ENCODE measurements at places on chromosomes 1 and 21. TPM values are rescaled to one million over a fixed set of nuclear protein-coding genes. Genes with fewer than 3 reads are reported as not detected.

GRCh38 chr1:26290882-26291261 is 11.0 kb downstream of the SH3BGRL3 start:
- H3K27ac ChIP-seq: peak overlapping the region; percentile 84
- no peak for DNase-seq
- peaks cover 3% of the 10 kb centered on the region for H3K36me3 ChIP-seq
- no peaks in the 10 kb centered on the region for H3K27me3 ChIP-seq

DNA sequence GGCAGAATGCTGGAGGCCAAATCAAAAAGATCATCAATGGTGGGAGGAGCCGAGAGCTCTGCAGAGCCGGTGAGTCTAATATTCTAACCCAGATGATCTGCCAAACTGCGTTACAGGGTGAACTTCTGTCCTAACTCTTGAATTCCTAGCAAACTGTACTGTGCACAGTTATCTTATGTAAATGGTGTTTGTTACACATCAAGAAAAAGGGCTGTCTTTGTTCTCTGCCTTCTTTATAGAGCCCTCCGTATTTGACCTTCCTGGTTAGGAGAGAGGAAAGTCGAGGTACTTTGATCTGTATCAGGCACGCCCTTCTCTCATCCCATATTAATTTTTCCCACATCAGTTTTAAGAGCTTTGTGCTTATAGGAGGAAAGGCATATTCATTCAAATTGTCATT is 37.6 kb downstream of the MT1HL1 start:
- no peaks in the 10 kb centered on the region for H3K36me3 ChIP-seq
- no peak for DNase-seq
- H3K27ac ChIP-seq: no peak overlapping the region
- no peaks in the 10 kb centered on the region for H3K4me1 ChIP-seq
- H3K27me3 ChIP-seq: no peaks in the 10 kb centered on the region
- no peak overlapping the region for H3K4me3 ChIP-seq

KRTAP21-2 gene
- total RNA-seq: not detected

DNA sequence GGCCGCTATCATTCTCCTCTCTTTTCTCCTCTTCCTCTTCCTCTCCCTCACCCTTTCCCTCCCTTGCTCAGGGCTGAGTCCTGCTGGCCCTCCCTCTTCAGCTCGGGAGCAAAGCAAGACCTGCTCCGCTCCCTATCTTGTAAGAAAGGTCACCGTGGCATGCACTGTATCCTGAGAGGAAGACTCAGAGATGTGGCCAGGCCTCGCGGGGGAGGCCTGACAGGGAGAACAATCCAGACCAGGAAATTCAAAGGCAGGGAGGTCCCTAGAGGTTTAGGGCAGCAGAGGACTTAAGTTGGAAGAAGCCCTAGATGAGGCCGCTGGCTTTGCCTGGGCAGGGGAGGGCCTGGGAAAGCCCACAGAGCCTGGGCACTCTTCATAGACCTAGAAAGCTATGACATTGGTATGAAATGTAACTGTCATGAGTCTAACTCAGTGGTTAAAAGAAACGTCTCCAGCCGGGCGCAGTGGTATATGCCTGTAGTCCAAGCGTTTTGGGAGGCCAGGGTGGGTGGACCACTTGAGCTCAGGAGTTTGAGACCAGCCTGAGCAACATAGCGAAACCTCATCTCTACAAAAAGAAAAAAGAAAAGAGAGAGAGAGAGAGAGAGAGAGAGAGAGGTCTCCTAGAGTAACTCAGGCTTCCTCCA is 14.6 kb upstream of the PTAFR start:
- H3K27ac ChIP-seq: no peak overlapping the region
- H3K4me3 ChIP-seq: no peak overlapping the region
- H3K36me3 ChIP-seq: no peaks in the 10 kb centered on the region

- H3K4me1 ChIP-seq: no peaks in the 10 kb centered on the region
- no peak overlapping the region for H3K27ac ChIP-seq
- H3K4me3 ChIP-seq: no peak overlapping the region
Observed at GRCh38 chr1:7108251-7108650, 323.0 kb downstream of the CAMTA1 start.

GRCh38 chr21:35637431-35637830 is 422.9 kb downstream of the SETD4 start:
- no peaks in the 10 kb centered on the region for H3K27me3 ChIP-seq
- H3K27ac ChIP-seq: no peak overlapping the region
- no peaks in the 10 kb centered on the region for H3K4me1 ChIP-seq
- no peaks in the 10 kb centered on the region for H3K36me3 ChIP-seq
- no peak overlapping the region for H3K4me3 ChIP-seq

MFAP2 gene
- total RNA-seq: 11.9 TPM

- H3K36me3 ChIP-seq: peaks cover 6% of the 10 kb centered on the region
- H3K4me1 ChIP-seq: no peaks in the 10 kb centered on the region
- no peaks in the 10 kb centered on the region for H3K27me3 ChIP-seq
Observed at GRCh38 chr1:59846895-59847282, 32.1 kb downstream of the HOOK1 start.

DNA sequence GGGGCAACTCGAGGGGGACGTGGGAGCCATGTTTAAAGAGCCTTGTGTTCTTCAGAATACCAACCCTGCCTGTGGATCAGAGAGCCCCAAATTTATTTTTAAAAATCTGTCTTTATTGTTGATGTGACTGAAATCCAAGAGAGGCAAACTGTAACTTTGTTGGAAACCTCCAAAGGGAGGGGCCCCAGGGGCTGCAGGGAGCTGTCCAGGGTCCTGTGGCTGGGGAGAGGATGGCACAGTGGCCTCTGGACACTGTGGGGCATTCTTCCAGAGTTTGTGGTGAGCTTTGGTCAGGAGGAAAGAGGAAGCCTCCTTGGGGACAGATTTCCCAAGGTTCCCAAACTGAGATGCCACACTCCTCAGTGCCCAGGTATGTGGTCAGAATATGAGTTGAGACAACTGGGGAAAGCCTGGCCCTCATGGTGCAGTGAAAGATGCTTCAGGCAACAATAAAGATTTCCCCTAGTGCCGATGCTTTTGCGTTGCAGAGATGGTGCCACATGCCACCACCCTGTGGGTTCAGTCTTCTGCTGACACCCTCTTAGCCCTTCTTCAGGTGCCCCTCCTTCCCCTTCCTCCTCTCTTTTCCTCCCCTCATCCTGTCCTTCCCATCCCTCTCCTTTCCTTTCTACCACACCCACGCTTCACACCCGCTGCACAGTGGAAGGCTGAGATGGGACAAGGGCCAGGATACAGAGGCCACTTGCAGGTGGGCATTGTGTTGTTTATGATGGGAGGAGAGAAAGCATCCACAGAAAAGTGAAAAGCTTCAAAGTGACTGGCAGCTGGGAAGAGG is 122.1 kb downstream of the UCK2 start:
- peaks cover 5% of the 10 kb centered on the region for H3K27me3 ChIP-seq
- H3K4me3 ChIP-seq: no peak overlapping the region
- no peaks in the 10 kb centered on the region for H3K36me3 ChIP-seq
- no peak overlapping the region for H3K27ac ChIP-seq
- DNase-seq: no peak

TNFRSF25 gene
- total RNA-seq: 8.2 TPM

NES gene
- 39.8 TPM for total RNA-seq

PGLYRP4 gene
- 0.30 TPM for total RNA-seq

KDF1 gene
- 8.1 TPM for total RNA-seq

DNA sequence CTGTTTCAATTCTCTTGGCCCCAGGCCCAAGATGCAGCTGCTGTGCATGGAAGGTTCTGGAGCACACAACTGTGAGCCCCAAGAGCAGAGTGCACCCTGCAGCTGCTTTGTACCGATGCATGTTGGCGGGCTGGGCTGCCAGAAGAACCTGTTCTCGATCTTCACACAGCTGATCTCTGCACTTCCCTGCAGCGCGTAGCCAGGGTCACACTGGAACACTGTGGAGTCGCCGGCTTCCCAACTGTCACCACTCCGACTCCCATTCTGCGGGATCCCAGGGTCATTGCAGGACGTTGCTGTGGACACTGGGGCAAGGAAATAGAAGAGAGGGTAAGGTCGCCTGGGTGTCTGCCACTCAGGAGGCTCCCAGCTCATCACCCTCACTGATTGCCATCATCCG is 185.4 kb downstream of the ZSCAN20 start:
- H3K4me1 ChIP-seq: no peaks in the 10 kb centered on the region
- H3K4me3 ChIP-seq: no peak overlapping the region
- no peaks in the 10 kb centered on the region for H3K36me3 ChIP-seq
- H3K27me3 ChIP-seq: no peaks in the 10 kb centered on the region
- H3K27ac ChIP-seq: no peak overlapping the region

- DNase-seq: no peak
- no peaks in the 10 kb centered on the region for H3K27me3 ChIP-seq
- no peaks in the 10 kb centered on the region for H3K4me1 ChIP-seq
- no peaks in the 10 kb centered on the region for H3K36me3 ChIP-seq
Observed at GRCh38 chr1:243708210-243708609, 141.8 kb downstream of the AKT3 start.

DNA sequence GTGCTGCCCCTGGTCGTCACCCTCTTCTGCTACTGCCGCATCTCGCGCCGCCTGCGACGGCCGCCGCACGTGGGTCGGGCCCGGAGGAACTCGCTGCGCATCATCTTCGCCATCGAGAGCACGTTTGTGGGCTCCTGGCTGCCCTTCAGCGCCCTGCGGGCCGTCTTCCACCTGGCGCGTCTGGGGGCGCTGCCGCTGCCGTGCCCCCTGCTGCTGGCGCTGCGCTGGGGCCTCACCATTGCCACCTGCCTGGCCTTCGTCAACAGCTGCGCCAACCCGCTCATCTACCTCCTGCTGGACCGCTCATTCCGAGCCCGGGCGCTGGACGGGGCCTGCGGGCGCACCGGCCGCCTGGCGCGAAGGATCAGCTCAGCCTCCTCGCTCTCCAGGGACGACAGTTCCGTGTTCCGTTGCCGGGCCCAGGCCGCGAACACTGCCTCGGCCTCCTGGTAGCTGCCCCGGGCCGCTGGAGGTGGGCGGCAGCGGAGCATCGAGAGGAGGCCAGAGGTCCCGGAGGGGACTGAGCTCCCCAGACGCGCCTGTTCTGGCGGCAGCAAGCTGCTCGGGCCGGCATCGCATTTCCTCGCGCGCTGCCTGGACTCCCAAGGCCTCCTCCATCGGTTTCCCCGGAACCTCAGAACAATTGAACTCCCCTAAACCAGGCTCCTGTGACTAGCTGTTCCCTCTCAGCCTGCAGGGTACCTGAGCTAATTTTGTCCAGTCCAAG is 1.1 kb downstream of the GPR25 start:
- peak overlapping the region; percentile 41 for H3K4me3 ChIP-seq
- H3K27ac ChIP-seq: no peak overlapping the region
- peaks cover 14% of the 10 kb centered on the region for H3K4me1 ChIP-seq

GRCh38 chr1:64933296-64934070 is 32.9 kb downstream of the JAK1 start:
- peak overlapping the region; percentile 78 for H3K27ac ChIP-seq
- peaks cover 56% of the 10 kb centered on the region for H3K4me1 ChIP-seq
- no peak for DNase-seq

DNA sequence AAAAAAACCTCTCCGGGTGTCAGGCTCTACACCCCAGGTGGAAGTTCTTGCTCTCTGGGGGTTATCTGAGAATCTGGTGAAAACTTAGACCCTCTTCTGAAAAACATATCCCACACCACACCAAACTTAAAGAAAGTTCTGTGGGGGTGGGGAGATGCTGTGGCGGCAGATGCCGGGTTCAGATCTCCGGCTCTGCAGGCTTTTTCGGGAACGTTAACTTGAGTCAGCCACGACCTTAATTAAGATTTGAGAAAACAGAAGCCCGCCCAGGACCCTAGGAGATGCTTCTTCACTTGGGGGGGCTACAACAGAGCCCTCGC is 2.3 kb downstream of the RCC2 start:
- no peaks in the 10 kb centered on the region for H3K27me3 ChIP-seq
- peak overlapping the region; percentile 82 for H3K4me3 ChIP-seq
- H3K36me3 ChIP-seq: peaks cover 20% of the 10 kb centered on the region
- peak overlapping the region; percentile 47 for H3K27ac ChIP-seq

GRCh38 chr21:45071078-45071873 is 3.1 kb upstream of the ADARB1 start:
- no peaks in the 10 kb centered on the region for H3K27me3 ChIP-seq
- H3K4me3 ChIP-seq: no peak overlapping the region
- H3K27ac ChIP-seq: no peak overlapping the region
- DNase-seq: no peak
- peaks cover 16% of the 10 kb centered on the region for H3K4me1 ChIP-seq

PFKL gene
- total RNA-seq: 106 TPM

GBP2 gene
- total RNA-seq: 48.8 TPM

GSTM5 gene
- 11.7 TPM for total RNA-seq

DNA sequence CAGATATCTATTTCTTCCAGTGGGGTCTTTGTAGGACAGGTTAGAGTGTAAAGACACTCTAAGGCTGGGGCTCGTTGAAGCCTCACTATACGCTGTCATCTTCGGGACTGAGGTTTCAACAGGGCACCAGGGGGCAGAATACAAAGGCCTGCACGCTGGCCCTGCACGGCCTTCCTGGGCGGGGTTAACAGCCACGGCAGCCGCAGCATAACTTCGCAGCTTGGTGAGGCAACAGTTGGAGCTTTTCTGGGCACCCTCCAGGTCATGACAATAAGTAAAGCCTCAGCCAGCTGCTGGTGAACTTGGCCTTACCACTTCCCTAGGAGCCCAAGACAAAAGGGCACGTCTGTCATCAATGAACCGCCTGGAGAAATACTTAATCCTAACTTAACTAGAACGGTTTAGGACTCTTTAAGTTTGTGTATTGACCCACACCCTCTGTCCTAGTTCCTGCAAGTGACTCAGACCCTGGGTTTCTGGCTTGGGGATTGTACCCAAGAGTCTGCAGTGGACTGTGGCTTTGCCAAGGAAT is 2.3 kb upstream of the RUNX1 start:
- peak; percentile 95 for DNase-seq
- no peaks in the 10 kb centered on the region for H3K36me3 ChIP-seq
- H3K27ac ChIP-seq: peak overlapping the region; percentile 29
- H3K4me3 ChIP-seq: no peak overlapping the region
- peaks cover 42% of the 10 kb centered on the region for H3K4me1 ChIP-seq
- no peaks in the 10 kb centered on the region for H3K27me3 ChIP-seq

SNX7 gene
- 15.2 TPM for total RNA-seq

DNA sequence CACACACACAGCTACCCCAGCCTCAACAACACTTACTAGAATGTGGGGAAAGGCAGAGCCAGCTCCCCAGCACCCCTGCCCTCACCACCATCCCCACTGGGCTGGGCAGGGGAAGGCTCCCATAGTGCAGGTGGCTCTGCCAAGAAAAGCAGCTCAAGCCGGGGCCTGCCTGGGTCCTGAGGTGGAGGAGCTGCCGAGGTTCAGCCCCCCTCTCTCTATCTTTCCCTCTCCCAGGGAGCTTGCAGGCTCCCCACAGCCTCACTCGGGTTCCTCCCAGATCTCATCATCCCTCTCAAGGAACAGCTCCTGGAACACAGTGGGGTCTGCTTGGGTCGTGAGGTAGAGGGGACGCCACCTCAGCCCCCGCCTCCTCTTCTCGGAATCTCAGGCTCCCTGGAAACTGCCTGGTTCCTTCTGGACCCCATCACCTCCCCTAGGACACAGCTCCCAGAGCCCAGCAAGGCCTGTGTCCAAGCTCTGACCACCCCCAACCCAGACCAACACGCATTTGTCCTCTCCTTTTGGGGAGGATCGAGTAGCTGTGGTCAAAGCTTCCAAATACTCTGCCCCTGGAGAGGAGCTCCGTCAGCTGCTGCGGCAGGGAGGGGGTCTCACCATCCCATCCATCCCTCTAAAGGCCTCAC is 704 bp downstream of the S100A16 start:
- H3K4me1 ChIP-seq: peaks cover 58% of the 10 kb centered on the region
- peak overlapping the region; percentile 80 for H3K27ac ChIP-seq
- H3K36me3 ChIP-seq: peaks cover 6% of the 10 kb centered on the region
- H3K4me3 ChIP-seq: peak overlapping the region; percentile 62
- DNase-seq: no peak

- no peak overlapping the region for H3K4me3 ChIP-seq
- H3K4me1 ChIP-seq: peaks cover 50% of the 10 kb centered on the region
- H3K27ac ChIP-seq: no peak overlapping the region
- no peaks in the 10 kb centered on the region for H3K27me3 ChIP-seq
- no peak for DNase-seq
Observed at GRCh38 chr1:25238046-25238445, 5.7 kb upstream of the SYF2 start.
